ENCODE measurements at places on chromosomes 5 and 9. TPM values are rescaled to one million over a fixed set of nuclear protein-coding genes. Genes with fewer than 3 reads are reported as not detected.

- no peak overlapping the region for H3K27ac ChIP-seq
- no peaks in the 10 kb centered on the region for H3K4me1 ChIP-seq
- no peaks in the 10 kb centered on the region for H3K36me3 ChIP-seq
- H3K27me3 ChIP-seq = no peaks in the 10 kb centered on the region
Measured at GRCh38 chr5:179288101-179288808, 57.0 kb downstream of the ADAMTS2 start.

The FAM200C gene
- total RNA-seq = not detected

GRCh38 chr5:65121880-65122436 is 353.2 kb downstream of the CWC27 start:
- no peak for DNase-seq
- no peak overlapping the region for H3K27ac ChIP-seq
- H3K27me3 ChIP-seq = no peaks in the 10 kb centered on the region
- no peak overlapping the region for H3K4me3 ChIP-seq
- no peaks in the 10 kb centered on the region for H3K36me3 ChIP-seq

- no peak overlapping the region for H3K4me3 ChIP-seq
- peaks cover 6% of the 10 kb centered on the region for H3K27me3 ChIP-seq
- no peaks in the 10 kb centered on the region for H3K36me3 ChIP-seq
- no peak for DNase-seq
- no peak overlapping the region for H3K27ac ChIP-seq
- no peaks in the 10 kb centered on the region for H3K4me1 ChIP-seq
Measured at GRCh38 chr9:115264313-115264712, 146.4 kb upstream of the TNC start.

All from T-helper 17 cell (primary cell).